ENCODE measurements at places on chromosomes 12 and 14.
A peak's percentile ranks its signal among the peaks of the same experiment; 100 is the strongest.

GRCh38 chr14:69876221-69876847 is 2.9 kb upstream of the SMOC1 start:
- no peak for DNase-seq

- DNase-seq: peak; percentile 21
These were observed 34.4 kb downstream of the WBP11 start for GRCh38 chr12:14768823-14769405.

GRCh38 chr12:89593233-89593632 is 67.4 kb upstream of the POC1B start:
- no peak for DNase-seq

DNA sequence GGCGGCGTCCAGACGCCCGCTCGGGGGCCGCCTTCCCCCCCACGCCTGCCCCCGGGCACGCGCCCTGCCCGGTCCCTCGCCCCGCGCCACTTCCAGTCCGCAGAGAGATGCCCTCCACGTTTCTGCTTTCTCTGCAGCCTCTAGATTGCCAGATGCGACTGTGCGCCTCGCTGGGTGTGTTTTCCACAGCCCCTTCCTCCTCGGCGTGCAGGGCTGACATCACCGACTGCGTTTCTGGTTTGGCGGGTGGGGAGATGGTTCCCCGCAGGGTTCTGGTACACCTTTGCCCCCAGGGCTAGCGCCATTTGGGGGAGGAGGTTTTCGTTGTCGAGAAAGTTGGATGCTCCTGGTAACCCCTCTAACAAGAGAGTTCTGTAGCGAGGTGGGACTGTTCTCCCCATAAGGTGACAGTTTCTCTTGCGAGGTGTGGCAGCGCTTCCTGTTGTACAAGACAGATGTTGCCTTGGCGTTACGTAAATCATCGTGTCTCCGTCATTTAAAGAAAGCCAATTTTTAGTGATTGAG is 1.5 kb downstream of the CALM1 start:
- peak; percentile 62 for DNase-seq

GRCh38 chr14:82080370-82080769 is 546.7 kb upstream of the SEL1L start:
- DNase-seq: no peak

- no peak for DNase-seq
These were observed 1303.1 kb upstream of the TMEM132C start for GRCh38 chr12:126963825-126964224.

DNA sequence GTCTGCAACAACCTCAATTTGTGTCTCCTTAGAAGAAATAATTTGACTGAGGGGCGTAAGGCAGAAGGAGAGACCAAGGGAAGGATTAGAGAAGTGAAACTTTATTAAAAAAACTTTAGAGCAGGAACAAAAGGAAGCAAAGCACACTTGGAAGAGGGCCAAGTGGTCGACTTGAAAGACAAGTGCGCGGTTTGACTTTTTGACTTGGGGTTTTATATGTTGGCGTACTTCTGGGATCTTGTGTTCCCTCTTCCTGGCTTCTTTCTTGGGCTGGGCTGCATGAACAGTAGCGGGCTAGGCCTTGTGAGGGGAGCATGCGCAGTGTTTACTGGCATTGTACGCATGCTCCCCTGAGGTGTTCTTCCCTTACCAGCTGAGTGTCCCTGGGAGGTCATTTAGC is 369.3 kb upstream of the DCN start:
- no peak for DNase-seq

- no peak for DNase-seq
These were observed 13.4 kb upstream of the SLC6A12 start for GRCh38 chr12:227286-227915.

GRCh38 chr14:35355981-35356841 is 48.3 kb downstream of the NFKBIA start:
- peak; percentile 60 for DNase-seq

GRCh38 chr12:109448272-109448671 is 28.8 kb downstream of the KCTD10 start:
- DNase-seq: no peak

DNA sequence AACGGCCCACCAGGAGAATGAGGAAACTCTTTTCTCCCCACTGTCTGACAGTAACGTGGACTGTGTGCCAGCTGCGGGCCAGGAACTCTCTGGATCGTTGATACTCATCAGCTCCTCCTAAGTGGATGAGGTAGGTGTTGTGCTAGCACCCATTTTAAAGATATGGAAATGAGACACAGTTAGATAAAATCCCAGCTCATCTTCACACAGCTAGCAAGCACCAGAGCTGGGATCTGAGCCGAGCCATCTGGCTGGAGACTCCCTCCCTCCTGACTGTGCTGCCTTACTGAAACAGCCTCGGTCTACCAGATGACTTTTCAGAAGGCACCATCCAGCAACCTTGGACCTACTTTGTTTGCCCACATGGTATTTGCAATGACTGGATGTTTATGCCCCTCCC is 49.2 kb downstream of the TMEM132D start:
- DNase-seq: no peak

DNA sequence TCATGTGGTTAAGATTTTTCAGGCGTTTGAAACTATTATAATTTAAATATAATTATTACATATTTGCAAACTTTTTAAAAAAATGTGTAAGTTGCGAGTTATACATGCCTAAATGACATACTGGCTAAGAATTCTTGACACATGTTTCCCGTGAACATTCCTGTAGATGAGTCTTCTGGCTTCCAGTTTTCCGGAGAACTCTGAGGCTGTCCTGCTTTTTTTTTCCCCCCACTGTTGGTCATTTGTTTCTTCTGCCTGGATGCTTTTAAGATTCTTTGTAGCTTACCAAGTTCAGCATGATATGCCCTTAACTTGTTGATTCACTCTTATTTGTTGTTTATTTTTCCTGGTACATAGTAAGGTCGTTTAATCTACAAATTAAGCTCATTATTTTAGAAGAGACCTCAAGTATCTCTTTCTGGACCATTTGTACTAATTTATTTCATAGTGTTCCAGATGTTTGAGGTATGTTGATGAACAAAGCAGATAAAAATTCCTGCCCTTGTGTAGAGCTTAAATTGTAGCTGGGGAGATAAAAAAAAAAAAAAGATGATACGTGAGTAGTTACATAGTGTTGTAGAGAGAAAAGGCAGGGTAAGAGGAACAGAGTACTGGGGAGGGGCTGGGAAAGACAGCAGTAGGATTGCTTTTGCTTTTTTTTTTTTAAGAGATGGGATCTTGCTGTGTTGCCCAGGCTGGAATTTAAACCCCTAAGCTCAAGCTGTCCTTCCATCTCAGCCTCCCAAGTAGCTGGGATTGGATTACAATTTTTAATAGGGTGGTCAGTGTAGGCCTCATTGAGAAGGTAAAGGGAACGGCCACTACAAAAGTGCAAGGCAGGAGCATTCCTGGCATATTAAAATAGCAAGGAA is 32.8 kb downstream of the ARHGAP5 start:
- no peak for DNase-seq

- DNase-seq: peak; percentile 23
These were observed 15.0 kb upstream of the ORAI1 start for GRCh38 chr12:121611306-121611705.

GRCh38 chr12:5407034-5407856 is 24.7 kb upstream of the NTF3 start:
- DNase-seq: no peak

DNA sequence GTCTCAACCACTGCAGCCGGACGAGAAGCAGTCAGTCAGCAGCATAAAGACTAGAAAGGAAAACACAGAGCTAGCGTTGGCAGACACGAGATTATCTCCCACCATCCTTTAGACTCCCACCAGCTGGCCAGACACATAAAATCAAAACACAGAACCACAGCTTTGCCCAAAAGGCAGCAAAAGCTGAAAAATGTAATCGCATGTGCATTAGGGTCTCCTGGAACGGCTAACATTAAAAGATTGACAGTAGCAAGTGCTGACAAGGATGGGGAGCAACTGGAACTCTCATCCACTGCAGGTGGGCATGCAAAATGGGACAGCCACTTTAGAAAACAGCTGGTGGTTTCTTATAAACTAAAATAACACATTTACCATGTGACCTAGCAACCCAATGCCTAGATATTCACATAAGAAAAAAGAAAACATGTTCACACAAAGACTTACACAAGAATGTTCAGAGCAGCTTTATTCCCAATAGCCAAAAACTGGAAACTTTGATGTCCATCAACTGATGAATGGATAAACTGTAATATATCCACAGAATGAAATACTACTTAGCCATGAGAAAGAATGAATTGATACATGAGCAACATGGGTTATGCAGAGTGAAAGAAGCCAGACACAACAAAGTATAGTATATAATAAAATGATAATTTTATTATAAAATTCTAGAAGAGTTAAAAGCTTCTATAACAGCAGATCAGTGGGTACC is 37.7 kb downstream of the NCOR2 start:
- no peak for DNase-seq

GRCh38 chr12:67617629-67618028 is 30.9 kb upstream of the DYRK2 start:
- no peak for DNase-seq

- DNase-seq: peak; percentile 43
These were observed 59.7 kb downstream of the PLXNC1 start for GRCh38 chr12:94207849-94208621.

GRCh38 chr14:58587271-58587670 is 50.5 kb upstream of the DACT1 start:
- DNase-seq: no peak

DNA sequence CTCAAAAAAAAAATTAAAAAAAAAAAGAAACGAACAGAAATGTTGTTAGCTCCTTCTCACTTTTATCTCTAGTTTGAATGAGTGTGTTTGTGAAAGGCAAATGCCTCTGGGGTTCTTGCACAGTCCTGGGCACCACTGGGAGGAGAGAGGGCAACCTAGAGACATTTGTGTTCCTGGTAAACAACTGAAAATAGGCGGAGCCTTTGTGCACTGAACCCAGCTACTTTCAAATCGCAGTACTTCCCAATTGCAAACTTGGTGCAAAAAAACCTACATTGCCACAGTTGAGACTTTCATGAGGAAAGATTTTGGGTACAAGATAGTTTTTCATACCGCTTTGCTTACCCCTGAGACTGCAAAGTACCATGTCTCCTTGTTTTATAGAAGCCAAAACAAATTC is 430.0 kb downstream of the ZFP36L1 start:
- no peak for DNase-seq

- DNase-seq: no peak
These were observed 93.6 kb downstream of the OTX2 start for GRCh38 chr14:56716705-56717104.
